ENCODE measurements at places on chromosomes 2 and 18.

DNA sequence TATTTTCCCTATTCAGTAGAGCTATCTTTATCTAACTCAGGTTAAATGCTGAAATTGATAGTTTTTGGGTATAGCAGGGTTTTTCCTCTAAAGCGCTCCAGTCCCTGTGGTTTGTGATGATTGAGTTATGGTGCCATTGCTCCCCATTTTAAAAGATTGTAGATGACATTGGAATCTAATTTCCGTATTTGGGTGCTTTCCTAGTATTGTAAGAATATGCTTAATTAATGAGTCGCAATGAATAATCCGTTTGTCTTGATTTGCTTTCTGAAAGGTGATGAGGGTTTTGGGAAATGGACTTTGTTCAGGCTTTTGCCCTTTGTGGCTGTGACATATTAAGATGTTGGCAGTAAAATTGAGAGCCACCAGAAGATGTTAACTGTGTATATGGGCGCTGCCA lies 3.9 kb downstream of the RPS7 start:
- DNase-seq = no peak

GRCh38 chr2:234251326-234252271 lies 201.1 kb downstream of the SPP2 start:
- DNase-seq = no peak

- DNase-seq = no peak
Measured at GRCh38 chr2:195613922-195614321, 43.1 kb upstream of the SLC39A10 start.

- DNase-seq = no peak
Measured at GRCh38 chr2:220127876-220128275, 500.4 kb downstream of the SLC4A3 start.

- DNase-seq = no peak
Measured at GRCh38 chr2:216406826-216407225, 5.5 kb upstream of the SMARCAL1 start.

- peak; percentile 22 for DNase-seq
Measured at GRCh38 chr18:961644-962355, 57.1 kb downstream of the ADCYAP1 start.

GRCh38 chr2:111702119-111702803 lies 181.7 kb downstream of the ANAPC1 start:
- peak; percentile 46 for DNase-seq

DNA sequence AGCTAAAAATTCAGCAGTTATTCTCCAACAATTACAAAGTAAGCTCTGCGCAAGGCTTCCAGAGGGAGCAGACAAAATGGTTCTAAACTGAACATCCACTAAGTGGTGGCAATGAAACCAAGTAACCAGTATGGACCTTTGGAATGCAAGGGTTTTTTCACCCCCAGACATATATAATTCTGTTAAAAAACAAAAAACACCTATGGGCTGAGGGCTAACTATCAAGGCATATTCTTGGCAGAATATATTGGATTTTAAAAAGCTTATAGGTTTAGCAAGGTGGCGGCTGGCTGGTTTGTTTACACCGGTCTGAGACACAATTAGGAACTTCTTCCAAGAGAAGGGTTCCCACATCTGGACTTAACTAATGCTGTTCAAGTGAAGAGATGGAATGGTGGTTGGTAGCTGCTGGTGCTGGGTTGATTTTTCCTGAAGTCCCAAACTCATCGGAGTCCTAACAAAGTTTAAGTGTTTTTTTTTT lies 2.8 kb downstream of the ZFP36L2 start:
- no peak for DNase-seq

DNA sequence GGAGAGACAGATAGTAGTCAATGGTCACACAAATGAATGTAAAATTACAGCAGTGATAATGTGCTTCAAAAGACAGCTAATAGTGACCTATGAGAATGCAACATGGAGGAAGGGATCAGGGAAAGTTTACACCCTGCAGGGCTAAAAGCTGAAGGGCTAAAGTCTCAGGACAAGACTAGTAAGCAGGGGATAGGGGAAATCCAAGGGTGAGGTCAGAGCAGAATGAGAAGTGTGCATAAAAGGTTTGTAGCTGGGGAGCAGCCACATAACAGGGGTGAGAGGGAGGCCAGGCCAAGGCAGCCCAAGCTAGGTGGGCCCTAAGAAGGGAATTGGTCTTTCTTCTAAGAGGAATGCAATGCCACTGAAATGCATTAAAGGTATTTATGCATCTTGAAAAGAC lies 746.3 kb downstream of the SATB2 start:
- DNase-seq = no peak

DNA sequence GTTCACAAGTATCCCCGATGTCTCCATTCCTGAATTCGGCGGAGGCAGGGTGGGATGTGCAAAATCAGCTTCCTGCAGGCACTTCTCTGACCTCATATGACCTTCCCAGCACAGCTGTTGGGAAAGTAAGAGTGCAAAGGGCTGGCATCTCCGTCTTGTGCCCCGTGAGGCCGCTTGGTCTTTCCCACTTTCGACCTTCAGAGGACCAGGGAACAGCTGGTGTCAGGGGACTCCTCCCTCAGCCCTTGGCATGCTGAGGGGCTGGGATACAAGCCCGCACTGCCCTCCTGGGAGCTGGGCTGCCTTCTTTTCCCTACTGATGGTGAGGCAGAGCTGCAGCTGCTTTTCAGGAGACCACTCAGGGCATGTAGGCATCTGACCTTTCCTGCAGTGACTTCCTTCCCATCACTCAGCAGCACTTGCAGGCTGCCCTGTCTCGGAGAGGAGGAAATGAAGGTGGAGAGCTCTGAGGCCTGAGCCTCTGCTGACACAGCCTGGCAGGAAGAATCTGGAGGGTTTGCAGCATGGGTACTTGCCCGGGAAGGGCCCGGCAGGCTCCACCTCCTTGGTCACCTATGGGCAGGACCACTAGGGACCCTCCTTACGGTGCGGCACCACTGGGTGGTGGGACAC lies 277.2 kb upstream of the HS6ST1 start:
- no peak for DNase-seq

GRCh38 chr2:84319581-84319980 lies 139.5 kb downstream of the SUCLG1 start:
- DNase-seq = no peak

GRCh38 chr2:105786231-105787230 lies 41.8 kb downstream of the NCK2 start:
- no peak for DNase-seq

DNA sequence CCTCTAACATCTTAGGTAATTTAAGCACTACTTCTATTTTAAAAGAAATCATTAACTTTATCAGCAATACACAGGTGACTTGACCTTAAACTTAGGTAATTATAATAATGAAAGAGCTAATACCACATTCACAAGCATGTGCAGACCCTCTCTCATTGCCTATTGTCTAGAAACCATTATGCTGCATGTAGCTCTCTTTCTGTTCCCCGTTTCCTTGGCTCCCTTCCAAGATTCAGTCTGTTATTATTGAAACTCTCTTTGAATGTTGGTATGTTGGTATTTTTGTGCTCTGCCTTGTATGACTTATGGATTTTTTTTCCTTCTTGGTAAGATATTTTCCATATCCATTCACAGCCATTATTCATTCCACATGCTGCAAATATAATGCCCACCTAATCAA lies 201.2 kb downstream of the CDCA7 start:
- DNase-seq = no peak

- DNase-seq = no peak
Measured at GRCh38 chr2:46294176-46294836, 2.9 kb upstream of the EPAS1 start.

- no peak for DNase-seq
Measured at GRCh38 chr2:128732976-128733431, 414.3 kb upstream of the HS6ST1 start.

DNA sequence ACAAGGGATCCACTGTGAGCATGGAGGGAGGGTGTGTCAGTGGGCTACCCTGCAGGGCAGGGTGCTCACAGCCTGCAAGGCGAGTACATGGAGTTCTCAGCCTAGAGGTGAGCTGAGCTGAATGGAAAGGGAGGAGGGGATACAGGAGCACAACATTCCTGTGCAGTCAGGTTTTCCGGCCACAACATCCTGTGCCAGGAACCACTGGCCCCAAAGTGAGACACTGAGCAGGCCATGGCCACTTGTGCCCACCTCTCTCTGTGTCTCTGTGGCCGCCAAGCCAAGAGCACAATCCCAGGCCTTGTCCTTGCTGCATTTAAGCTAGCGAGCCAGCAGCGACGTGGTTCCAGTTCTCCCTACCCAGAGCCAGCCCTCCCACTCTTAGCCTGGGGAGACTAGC lies 6.1 kb downstream of the DOK1 start:
- no peak for DNase-seq

DNA sequence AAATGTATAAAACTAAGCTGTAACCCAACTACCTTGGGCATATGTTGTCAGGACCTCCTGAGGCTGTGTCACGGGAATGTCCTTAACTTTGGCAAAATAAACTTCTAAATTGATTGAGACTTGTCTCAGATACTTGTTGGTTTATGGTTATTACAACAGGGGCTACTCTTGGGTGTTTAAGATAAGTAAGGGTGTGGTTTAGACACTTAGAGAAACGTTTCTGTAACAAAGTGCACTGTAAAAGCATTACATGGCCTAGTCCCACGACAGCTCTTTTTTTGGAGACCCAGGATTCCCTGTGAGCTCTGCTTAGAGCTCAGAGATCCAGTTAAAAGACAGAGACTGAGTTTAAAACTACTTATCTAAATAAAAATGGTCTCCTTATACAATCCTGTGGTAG lies 32.3 kb upstream of the LIPG start:
- no peak for DNase-seq

DNA sequence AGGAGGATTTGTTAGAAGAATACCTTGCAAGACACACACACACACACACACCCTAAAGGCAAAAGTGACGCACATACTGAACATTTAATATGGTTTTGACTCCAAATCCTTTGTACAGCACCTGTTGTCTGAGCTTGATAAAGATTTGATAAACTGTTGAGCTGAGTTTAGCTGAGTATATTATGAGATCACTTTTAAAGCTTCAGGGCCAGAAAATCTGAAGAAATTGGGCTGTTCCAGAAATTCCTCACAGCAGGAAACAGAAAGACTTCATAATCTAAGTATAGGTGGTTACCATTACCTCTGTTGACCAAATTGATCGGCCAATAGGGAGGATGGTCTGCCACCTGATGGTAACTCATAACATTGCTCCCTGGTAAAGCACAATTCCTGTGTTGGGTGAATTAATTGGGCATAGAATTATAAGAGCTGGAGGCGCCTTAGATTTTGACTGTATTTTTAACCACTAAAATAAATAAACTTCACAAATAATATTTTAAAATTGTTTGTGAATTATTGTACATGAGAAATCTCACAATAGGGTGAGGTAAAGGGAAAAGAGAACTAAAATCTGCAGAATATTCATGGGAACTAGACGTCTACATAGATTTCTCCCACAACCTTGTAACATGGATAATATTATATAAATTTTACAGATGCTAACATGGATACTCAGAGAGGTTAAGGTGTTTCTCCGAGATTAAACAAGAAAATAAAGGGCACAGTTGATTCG lies 21.8 kb upstream of the RPIA start:
- no peak for DNase-seq

DNA sequence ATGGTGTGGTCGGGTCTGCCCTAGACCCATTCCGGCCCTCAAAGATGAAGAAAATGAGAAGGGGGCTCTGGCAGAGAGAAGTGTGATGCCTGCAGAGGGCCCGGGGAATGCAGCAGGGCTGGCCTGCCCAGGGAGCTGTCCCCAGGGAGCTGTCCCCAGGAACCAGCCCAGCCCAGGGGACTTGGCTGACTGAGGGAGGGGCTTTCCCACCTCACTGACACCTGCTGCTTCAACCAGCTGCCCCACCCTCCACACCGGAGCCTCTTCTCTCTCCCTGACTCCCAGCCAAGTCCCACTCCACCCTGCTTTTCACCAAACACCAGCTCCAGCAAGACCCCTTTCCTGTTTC lies 111.2 kb downstream of the STPG4 start:
- DNase-seq = no peak

DNA sequence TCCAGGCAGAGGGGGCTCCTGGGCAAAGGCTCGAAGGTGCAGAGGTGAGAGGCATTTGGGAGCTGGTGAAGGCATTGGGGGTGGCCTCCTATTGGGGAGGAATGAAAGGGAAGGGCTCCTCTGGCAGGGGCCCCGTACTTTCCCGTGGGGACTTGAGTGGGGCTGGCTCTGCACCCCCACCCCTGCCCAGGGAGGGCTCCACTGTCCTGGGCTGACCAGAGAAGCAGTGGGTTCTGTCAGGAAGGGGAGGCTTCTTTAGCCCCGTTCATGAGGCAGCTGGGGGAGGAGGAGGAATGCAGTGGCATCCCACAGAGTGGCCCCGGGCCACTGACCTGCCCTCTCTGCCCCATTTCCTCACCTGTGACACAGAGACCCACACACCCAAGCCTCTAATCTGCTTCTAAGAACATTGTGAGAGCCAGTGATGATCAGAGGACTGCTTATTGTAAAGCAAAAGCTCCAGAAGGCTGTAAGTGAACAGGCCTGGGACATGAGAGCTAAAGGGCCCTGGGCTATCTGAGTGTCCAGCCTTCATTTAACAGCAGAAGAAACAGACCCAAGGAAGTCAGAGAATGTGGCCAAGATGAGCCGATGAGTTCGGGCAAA lies 38.6 kb upstream of the GPAT2 start:
- no peak for DNase-seq

All from GM12891 (cell line).